Mesenteric fat pad (tissue), 1 donor: ENCODE measurements at places on chromosomes 12 and 14. TPM values are rescaled to one million over a fixed set of nuclear protein-coding genes. Genes with fewer than 3 reads are reported as not detected.

AMIGO2 gene
- total RNA-seq = 16.4 TPM

NYNRIN gene
- total RNA-seq = 11.7 TPM

DEPDC4 gene
- total RNA-seq = 0.58 TPM

IL26 gene
- not detected for total RNA-seq

NPAS3 gene
- total RNA-seq = 3.6 TPM

AKAP6 gene
- total RNA-seq = 1.5 TPM

PTPN6 gene
- 47.2 TPM for total RNA-seq

TGFB3 gene
- 56.8 TPM for total RNA-seq

METTL3 gene
- total RNA-seq = 37.0 TPM

DNA sequence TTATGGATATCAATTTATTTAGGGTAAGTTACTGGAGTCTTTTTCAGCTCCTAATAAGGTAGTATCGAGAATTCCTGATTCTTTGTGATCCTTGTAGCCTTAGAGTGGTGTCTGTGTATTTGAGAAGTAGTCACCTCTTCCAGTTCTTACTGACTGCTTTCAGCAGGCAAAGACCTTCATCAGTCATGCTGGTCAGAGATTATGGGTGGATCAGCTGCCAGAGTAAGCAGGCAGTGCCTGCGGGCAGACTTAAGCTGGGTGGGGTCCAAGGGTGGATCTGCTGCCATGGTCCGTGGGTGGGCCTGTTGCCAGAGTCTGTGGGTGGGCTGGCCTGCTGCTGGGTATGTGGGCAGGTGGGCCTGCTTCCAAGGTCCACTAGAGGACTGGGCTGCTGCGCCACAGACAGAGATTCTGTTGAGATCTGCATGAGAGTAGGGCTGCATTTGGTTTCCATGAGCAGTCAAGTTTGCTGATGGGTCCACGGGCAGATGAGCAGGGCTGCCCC lies 188.7 kb downstream of the ANO2 start:
- DNase-seq = no peak

- DNase-seq = no peak
Observed at GRCh38 chr12:13602172-13602571, 379.2 kb downstream of the GRIN2B start.

- DNase-seq = no peak
Observed at GRCh38 chr12:107277855-107278254, 184.5 kb upstream of the CRY1 start.

- no peak for DNase-seq
Observed at GRCh38 chr12:118188690-118189371, 52.9 kb downstream of the PEBP1 start.

GRCh38 chr14:53741479-53742232 lies 215.0 kb downstream of the BMP4 start:
- no peak for DNase-seq

DNA sequence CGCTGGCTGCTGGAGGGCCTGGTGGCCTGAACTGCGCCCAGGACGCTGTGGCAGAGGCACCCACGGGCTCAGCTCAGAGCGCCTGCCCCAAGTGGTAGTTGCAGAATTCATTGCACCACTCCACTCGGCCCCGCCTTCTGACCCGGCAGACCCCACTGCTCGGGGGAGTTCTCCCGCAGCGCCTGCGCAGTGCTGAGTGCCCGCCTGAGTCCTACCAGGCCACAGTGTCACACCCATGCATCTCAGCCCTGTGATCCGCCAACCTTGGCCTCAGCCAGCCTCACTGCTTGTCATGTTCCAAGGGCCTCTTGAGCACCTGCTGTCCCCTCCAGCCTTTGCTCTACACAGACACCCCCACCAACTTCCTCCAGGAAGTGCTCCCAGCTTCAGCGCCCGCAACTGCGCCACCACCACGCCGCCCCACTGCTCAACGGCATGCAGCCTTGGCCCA lies 12.2 kb downstream of the DEGS2 start:
- DNase-seq = no peak

- DNase-seq = no peak
Observed at GRCh38 chr14:51929910-51930682, 59.2 kb upstream of the RTRAF start.

GRCh38 chr12:42603246-42603990 lies 13.9 kb upstream of the PRICKLE1 start:
- DNase-seq = no peak

GRCh38 chr12:93536766-93537488 lies 35.5 kb upstream of the SOCS2 start:
- DNase-seq = no peak

GRCh38 chr14:32648434-32648833 lies 290.2 kb upstream of the NPAS3 start:
- no peak for DNase-seq

GRCh38 chr12:64625243-64626077 lies 15.2 kb downstream of the RASSF3 start:
- DNase-seq = no peak

DNA sequence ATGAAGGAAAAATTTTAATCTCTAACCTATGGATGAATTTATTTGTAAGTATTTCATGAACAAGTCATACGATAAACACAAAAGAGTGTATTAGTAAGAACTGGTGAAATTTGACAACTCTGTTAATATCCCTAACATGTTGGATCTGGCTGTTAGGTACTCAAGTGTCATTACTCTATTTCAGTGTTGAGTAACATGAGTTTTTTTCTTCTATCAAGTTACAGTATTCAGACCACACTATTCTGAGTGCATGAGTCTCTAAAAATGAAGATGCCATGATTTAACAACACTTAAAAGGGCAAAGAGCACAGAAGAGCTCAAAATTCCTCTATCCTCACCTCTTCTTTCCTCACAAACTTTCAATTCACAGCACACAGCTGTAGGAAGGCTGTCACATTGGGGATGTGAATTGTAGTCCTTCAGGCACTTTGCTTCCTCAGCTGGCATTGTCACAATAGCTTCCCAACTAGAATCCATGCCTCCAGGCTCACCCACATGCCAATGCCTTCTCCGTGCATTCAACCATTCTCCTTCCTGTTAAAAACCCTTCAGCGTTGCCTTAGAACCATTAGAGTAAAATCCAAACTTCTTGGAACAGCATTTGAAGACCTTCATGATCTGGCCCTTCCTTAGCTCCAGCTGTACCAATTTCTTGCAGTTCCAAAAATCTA lies 73.7 kb upstream of the DBX2 start:
- DNase-seq = no peak

DNA sequence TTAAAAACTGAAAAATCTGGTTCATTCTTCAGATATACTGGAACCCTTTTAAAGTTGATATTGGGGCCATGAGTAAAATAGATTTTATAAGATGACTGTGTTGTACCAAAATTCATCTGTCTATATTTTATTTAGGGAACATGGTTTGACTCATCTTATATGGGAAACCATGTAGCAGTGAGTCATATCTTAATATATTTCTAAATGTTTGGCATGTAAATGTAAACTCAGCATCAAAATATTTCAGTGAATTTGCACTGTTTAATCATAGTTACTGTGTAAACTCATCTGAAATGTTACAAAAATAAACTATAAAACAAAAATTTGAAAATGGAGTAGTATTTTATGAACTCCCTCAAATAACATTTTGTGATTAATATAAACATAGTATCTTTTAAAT lies 14.2 kb downstream of the PTGER2 start:
- DNase-seq = no peak

DNA sequence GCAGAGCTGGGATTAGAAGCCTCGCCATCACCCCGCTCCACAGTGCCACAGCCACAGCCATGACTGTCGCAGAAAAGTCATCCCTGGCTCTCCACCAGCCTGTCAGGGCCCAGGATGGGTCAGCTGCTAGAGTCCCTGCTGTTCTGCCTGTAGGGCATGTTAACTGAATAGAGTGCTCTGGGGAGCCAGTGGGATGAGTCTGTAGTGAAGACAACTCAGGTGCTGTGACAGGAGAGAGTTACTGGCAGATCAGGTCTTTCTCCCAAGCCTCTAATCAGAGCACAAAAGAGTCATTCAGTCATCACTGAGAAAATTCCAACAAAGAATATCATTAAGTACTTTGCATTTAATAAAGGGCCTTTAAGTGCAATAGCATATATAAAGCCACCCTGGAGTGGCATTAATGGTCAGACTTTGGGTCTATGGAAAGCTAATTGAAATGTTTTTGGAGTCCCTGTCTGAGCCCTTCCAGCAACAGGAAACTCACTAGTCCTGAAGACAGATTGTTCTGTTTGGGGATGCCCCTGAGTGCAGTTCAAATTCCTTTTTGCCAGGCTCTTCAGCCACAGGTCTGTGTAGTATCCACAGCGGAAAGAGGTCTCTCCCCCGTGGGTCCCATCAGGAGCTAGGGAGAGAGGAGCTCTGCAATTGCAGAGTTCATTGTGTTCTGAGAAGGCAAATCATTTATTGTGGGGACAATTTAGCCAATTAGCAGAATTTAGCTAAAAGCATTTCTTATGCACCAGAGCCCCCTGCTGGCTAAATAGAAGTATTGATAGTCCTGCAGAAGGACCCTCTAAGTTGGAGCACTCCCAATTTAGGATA lies 45.2 kb upstream of the C14orf132 start:
- DNase-seq = no peak

DNA sequence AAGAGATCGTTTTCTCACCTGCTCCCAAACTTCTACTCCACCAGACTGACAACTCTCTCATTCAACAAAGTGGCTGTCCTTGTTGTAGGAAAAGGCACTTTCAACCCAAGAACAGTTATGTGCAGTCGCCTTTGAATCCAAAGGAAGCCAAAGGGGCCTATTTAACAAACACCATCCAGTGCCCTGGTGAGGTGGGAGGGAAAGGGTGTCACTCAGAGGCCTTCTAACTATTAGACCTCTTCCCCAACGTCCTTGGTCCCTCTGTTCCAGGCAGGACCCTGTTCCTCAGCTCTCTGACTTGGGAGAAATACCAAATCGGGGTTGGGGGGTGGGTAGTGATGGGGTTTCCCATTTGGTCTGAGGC lies 3.2 kb downstream of the SIX4 start:
- DNase-seq = no peak

DNA sequence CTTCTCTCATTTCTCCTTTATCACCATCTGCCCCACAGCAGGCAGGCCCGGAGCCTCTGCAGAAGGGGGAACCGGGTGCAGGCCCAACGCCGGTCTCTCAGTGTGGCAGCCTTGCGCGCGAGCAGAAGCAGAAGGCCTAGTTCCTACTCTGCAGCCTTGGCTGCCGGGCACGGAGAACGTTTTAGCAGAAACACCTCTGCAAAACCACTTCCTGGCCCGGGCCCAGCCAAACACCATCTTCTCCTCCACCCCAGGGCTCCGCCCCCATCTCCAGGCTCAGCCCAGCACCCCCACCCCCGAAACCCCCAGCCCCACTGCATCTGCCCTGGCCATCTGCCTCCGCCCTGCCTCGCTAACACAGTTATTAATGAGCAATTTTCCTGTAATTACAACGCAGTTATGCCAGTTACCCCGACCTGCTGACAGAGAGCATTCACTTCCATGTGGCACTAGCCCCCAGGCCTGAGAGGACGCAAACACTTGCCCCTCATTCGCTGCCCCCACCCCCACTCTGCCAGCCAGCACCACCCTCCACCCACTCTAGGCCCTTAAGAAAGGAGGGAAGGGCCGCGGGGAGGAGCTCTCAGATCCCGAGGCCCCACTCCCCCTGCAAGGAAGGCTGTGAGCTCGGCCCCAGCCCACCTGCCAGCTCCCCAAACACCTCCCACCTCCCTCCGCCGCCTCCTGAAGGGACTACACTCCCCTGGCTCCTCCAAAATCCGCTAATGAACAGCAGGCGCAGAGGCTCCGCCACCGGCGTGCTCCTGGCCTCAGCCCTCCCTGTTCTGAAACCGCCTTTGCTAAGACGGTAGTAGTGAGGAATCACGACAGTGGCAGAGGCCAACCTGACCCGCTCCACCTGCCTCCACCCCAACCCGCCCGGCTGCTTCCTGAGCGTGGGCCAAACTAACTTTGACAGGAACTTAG lies 44.7 kb upstream of the FBRSL1 start:
- no peak for DNase-seq

DNA sequence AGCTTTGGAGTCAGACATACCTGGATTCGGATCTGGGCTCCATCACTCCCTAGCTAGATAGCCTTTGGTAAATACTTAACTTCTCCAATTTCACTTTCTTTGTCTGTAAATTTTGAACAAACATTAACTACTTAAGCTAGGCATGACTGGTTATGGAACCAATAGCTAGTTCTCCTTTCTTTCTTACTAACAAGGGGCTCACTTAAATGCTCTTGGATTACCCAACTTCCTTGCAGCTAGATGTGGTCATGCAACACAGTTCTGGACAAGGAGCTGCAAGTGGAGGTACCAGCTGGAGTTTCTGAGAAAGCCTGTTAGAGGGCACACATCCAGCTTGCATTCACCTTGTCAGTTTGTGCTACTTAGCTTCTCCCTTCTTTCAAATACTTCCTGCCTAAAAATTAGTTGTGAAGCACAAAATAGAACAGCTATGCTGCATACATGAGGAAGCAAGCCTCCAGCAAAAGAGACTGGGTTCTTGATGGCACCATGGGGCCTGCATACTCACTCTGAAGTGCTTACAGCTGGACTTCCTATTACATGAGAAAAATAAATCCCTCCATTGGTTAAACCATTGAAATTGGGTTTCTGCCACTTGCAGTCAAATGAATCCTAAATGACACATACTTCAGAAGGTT lies 210.1 kb upstream of the EEA1 start:
- DNase-seq = no peak

GRCh38 chr14:67059596-67059995 lies 129.6 kb upstream of the GARIN2 start:
- no peak for DNase-seq

GRCh38 chr12:43357141-43357540 lies 194.9 kb downstream of the ADAMTS20 start:
- no peak for DNase-seq
